Activated CD4-positive, alpha-beta T cell treated with anti-CD3 and anti-CD28 coated beads, Interleukin-2, amount 10 ng/mL, durations not matched to agents 7 days and 5 days (primary cell): ENCODE measurements at places on chromosomes 2 and 18.
A peak's percentile ranks its signal among the peaks of the same experiment; 100 is the strongest.

DNA sequence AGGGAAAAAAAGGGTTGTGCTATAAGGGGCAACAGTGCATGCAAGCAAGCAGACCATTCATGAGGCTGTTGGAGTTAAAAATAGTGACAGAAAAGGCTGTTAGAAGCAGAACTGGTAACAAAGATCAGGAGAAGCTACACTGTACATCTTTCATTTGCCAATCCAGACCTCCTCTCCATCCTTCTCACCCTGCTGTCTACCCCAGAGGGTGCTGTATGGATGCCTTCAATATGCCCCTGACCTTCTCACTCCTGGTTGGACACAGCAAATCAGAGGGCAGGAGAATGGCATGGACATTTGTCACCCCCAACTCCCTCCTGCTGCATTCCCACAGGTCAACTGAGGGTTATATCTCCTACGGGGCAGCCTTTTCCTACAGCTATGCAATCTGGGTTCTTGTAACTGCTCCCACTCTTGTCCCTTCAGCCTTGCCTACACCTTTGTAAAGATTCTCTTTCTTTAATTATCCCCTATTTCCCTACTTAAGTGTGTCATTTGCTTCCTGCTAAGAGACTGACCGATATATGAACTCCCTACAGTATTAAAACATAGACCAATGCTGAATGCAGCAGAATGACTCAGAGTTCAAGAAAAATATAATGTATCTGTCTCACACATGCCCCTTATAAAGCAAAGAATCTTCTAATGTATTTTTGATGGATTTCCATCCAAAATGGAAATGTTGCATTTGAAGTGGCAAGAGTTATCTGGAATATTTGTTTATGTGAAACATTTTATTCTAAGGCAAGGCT, 169.2 kb upstream of the NCKAP5 start:
- no peak for DNase-seq

DNA sequence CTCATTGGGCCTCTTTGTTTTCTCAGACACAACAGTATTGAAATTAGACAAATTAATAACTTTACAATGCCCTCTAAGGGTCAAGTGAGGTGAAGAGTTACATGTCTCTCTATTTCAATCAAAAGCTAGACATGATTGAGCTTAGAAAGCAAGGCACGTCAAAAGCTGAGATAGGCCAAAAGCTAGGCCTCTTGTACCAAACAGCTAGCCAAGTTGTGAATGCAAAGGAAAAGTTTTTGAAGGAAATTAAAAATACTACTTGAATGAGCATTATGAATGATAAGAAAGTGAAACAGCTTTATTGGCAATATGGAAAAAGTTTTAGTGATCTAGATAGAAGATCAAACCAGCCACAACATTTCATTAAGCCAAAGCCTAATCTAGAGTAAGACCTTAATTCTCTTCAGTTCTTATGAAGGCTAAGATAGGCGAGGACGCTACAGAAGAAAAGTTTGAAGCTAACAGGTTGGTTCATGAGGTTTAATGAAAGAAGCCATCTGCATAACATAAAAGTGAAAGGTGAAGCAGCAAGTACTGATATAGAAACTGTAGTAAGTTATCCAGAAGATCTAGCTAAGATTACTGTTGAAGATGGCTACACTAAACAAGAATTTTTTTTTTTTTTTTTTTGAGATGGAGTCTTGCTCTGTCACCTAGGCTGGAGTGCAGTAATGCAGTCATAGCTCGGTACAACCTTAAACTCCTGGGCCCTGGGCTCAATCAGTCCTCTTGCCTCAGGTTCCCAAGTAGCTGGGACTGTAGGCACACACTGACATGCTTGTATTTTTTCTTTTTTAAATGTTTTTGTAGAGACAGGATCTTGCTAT, 65.5 kb downstream of the FAM117B start:
- DNase-seq = no peak

GRCh38 chr2:116510117-116510671, 1304.3 kb upstream of the DDX18 start:
- no peak for DNase-seq

DNA sequence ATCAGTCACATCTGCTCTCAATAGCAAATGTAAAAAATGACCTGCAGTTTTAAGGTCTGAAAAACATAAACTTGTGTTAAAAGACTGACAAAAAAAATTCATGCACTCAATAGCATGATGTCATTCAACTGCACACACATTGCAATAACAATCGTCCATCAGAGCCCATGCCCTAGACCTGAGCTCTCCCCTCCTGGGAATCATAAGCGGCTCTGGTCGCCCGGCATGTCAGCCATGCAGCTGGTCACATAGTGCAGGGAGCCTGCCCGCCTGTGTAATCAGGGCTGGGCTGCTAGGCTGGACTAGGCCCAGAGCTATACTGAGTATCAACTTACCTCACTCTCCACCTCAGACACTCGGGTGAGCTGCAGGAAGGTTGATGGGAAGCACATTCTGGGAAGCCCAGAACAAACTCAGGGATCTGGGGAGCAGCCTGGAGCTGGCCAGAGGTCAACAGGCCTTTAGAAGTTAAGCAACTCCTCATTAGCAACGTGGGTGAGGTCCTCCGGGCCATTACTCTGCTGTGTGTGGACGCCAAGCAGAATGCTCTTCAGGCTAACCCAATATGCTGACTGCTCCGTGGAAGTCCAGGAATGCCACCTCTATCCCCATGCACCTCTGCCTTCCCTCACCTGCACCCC, 165.5 kb downstream of the TTC32 start:
- DNase-seq = no peak

- DNase-seq = peak; percentile 35
These were observed 88.6 kb upstream of the BCL11A start for GRCh38 chr2:60641811-60642788.

DNA sequence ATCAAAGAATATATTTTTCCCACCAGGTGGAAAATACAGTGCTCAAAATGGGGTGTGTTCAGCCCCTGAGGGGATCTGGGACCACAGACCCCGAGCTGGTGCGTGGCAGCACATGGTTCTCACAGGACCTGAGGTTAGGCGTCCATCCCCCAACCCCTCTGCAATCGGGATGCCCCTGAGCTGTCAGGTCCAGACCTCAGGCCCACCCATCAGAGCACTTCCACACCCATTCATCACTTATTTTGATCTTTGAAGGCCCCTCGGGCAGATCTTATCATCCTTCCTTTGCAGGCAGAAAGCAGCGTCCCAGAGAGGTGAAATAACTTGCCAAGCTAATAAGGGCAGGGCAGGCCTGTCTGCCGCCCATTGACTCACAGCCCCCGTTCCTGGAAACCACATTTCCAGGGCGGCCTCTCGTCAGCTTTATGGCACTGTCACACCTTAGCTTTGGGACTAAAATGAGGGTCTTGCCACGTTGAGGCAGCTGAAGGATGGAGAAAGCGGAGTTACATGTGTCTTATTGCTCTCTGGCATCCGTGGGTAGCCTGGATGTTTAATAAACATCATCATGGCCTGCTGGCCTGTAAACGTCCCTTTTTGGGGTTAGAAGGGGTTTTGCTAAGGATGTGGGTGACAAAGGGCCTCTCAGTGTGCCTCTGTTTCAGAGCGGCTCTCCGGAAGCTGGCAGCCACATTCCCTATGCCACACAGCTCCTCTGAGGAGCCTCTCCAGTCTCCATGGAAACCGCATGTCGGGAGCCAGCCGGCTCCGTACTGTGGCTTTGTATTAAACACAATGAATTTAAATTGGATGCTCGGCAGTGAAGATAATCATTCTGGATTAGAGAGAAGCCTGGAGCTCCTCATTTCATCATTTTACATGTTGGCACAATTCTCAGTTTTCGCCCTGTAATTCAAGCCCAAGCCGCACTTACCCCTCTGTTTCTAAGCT, 58.3 kb upstream of the MAPRE3 start:
- DNase-seq = no peak

- no peak for DNase-seq
These were observed 74.6 kb upstream of the GALNT5 start for GRCh38 chr2:157182834-157183396.

DNA sequence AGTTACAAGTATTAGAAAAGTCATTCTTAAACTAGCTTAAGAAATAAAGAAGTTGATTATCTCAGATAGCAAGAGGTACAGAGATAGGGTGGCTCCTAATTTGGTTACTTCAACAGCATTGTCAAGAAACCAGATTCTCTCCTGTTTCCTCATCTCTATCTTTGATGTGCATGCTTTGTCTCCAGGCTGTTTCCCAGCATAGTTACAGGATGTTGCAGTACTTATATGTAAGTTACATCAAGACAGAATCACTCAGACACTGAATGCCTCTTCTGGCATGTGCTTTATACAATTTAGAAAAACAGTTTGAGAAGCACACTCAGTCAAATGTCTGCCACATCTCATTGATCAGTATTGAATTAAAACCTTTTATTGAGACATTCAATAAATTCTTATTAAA, 189.5 kb upstream of the UBE2E3 start:
- no peak for DNase-seq

DNA sequence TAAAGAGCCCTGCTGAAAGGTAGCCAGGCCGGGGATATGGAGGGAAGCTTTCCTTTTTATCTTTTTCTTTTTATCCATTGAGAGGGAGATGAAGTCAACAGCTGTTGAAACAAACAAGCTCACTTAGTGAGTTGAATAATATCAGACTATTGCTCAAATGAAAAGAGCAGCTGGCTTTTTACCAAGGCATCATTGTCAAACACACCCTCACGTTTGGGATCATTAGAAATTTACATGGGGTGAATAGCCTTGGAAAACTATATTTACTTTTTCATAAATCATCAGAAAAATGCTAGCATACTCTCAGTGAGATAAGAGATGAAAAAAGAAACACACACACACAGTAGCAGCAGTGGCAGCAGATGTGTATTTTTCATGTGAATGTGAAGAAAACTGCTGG, 71.5 kb upstream of the HNMT start:
- no peak for DNase-seq

DNA sequence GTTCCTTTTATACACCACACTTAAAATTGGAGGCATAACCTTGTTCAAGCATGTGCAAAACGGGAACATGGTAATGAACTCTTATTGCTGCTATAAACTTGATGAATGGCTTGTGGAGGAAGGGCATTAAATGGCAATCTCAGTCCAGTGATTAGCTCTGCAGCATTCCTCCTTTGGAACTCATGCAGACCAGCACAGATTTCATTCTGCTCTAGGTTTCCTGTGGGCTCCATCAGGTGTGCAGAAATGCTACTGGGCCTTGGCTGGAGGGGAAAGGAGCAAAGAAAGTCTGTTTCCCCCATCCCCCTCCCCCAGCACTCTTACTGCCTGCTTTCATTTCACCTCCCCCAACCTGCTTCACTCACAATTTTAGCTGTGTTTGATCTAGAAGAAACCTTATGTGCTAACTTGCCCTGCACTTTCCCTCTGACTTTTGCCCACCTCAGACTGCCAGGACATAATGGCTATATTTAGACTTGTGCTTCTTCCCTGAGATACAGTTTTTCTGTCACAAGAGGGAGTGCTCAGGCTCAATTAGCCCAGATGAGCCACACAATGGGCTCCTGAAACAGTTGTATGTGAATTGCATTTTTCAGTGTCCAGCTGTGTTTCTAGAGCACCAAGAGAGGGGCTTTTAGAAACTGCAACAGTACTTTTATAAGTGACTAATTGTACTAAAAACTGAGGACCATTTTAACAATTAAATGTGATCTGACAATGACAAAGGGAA, 109.8 kb downstream of the FSHR start:
- no peak for DNase-seq

DNA sequence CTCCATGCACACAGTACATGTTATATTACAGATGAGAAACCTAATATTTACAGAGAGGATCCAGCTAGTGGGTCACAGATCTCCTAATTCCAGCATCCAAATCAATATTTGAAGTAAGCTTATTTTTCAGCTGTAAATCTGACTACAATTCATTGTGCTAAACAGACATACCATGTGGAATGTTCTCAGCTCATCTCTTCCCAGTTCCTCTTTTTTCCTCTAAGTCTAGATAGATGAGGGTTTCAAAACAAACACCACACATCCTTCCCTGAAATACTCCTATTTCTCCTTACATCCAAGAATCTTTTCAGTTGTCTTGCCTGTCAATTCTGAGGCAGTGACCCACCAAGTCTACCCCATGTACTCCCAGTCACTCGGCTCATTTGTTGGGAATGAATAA, 200.7 kb upstream of the PIK3C3 start:
- DNase-seq = no peak

- DNase-seq = no peak
These were observed 16.5 kb upstream of the KLHL23 start for GRCh38 chr2:169716938-169717690.

GRCh38 chr18:56468396-56468795, 170.0 kb downstream of the TXNL1 start:
- no peak for DNase-seq

DNA sequence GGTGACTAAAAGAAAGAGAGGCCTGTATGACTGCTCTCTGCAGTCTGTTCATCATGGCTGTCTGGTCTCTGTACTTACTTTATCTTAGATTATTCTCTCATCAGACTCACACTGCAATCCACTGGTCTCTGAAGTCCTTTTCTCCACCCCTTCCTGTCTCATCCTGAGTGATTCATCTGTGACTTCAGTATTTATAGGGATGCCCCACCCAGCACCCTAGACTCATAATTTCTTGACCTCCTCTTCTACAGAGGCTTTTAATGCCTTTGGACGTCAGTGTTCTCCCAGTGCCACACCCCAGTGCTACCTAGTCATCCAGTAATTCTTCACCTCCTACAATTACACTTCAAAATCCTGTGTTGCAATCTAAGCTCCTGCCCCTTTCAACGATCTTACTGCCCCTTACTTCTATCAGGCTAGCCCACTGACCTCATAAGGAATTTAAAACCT, 14.9 kb upstream of the ITPRID2 start:
- no peak for DNase-seq

- DNase-seq = no peak
These were observed 55.6 kb downstream of the ITGB6 start for GRCh38 chr2:160144280-160144990.

- DNase-seq = peak; percentile 8
These were observed 787 bp downstream of the SOCS6 start for GRCh38 chr18:70289351-70290312.

GRCh38 chr18:26432651-26433424, 115.5 kb downstream of the KCTD1 start:
- no peak for DNase-seq

- no peak for DNase-seq
These were observed 92.9 kb downstream of the SH3BP4 start for GRCh38 chr2:235044501-235045271.

GRCh38 chr2:172739661-172740266, 4.1 kb downstream of the RAPGEF4 start:
- DNase-seq = no peak

GRCh38 chr2:191226196-191226595, 19.0 kb upstream of the MYO1B start:
- DNase-seq = no peak

GRCh38 chr2:86584151-86584913, 21.1 kb upstream of the CHMP3 start:
- no peak for DNase-seq

GRCh38 chr2:36455011-36455410, 99.4 kb downstream of the CRIM1 start:
- no peak for DNase-seq

DNA sequence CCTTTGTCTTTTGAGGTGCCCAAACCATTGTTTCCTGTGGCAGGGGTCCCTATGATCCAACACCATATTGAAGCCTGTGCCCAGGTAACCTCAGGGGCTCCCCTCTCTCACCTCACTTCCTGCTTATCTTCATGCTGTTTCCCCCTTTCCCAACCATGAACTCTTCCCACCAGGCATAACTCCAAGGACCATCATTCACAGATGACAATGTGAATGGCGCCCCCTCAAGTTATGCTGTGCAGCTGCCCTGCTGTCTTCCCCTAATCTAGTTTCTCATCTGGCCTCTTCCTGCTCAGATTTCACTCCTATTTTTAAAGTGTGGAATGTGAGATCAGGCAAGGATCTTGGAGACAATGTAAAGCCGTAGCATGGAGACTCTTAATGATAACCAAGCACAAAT, 1.4 kb downstream of the GMPPA start:
- no peak for DNase-seq
